Tibial artery (tissue), 4 donors: ENCODE measurements at places on chromosomes 11 and 22.
A peak's percentile ranks its signal among the peaks of the same experiment; 100 is the strongest.

- H3K36me3 ChIP-seq: no peaks in the 10 kb centered on the region
- DNase-seq: no peak
- peaks cover 5% of the 10 kb centered on the region for H3K4me1 ChIP-seq
- H3K27me3 ChIP-seq: peaks cover 1% of the 10 kb centered on the region
These were observed 7.5 kb downstream of the GLB1L3 start for GRCh38 chr11:134283461-134284230.

DNA sequence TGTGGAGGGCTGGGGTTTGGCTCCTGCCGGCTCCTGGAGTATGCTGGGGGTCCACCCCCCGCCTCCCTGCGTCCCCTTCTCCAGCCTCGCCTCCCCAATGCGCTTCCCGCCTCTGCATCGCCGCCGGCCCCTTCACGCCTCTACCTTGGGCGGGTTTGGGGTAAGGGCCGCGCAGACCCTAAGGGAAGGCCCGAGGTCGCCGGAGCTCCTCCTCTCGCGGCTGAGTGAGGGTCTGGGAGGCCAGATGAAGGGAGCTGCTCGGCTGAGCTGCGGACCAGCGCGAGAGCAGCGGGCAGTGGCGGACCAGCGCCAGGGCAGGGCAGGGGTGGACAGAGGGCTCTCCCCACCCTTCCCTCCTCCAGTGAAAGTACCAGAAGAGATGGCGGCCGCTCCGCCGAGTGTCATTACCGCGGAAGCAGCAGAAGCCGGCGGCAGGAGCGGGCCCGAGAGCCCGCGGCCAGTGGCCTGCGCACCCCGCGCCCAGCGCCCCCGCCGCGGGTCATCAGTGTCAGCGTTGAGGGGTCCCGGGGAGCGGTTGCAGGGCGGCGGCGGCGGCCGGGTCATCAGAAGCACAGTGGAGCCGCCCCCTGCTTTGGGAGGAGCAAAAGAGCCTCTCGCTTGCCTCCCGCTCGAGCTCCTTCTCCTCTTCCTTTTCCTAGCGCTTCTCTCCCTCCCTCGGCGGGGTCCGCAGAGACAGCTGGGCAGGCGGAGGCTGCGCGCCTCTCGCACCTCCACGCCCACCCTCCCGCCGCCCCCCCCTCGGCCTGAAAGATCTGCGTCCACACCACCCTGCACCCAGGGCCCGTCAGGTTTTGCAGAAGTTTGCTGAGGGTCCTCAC, 255.6 kb upstream of the CADM1 start:
- H3K27ac ChIP-seq: no peak overlapping the region
- H3K4me1 ChIP-seq: peaks cover 15% of the 10 kb centered on the region
- DNase-seq: no peak
- no peaks in the 10 kb centered on the region for H3K36me3 ChIP-seq
- no peaks in the 10 kb centered on the region for H3K27me3 ChIP-seq

DNA sequence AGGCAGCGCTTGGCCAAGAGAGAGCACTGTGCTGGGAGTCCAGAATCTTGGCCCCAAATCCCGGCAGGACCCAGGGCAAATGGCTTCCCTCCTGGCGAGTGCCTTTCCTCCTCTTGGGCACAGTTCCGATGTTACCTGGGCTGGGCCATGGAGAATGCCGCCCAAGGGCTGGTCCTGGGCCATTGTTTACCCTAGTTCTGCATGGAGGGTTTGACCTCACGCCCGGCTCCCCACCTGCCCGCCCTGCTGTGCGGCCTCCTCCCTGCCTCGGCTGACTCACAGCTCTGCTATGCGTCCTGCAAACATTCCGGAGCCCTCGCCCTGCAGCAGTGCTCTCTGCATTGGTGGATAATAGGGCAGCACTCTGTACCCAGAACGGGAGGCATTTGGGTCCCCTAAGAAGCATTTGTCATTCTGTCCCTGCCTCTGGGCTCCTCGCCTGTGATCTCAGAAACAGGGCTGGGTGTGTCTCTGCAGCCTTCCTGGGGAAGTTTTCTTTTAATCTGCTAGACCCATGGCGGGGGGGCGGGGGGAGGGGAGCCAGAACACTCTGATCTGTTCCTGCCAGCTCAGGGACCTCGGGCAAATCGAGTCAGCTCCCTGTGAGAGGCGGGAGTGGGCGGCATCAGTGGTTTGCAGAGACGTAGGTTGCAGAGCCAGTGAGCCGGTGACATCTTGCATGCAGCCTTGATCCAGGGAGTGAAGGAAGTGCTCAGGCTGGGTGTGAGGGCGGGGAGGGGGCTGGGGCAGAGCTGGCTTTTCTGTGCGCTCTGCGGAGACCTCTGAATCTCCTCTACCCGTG, 32.9 kb upstream of the SMIM38 start:
- H3K27me3 ChIP-seq: no peaks in the 10 kb centered on the region
- H3K27ac ChIP-seq: peak overlapping the region; percentile 18
- H3K4me1 ChIP-seq: peaks cover 40% of the 10 kb centered on the region
- peak; percentile 32 for DNase-seq
- H3K4me3 ChIP-seq: no peak overlapping the region

GRCh38 chr11:1298695-1299492, 10.5 kb downstream of the TOLLIP start:
- H3K4me1 ChIP-seq: peaks cover 53% of the 10 kb centered on the region
- no peak overlapping the region for H3K4me3 ChIP-seq
- H3K27ac ChIP-seq: peak overlapping the region; percentile 40
- no peaks in the 10 kb centered on the region for H3K27me3 ChIP-seq
- peaks cover 31% of the 10 kb centered on the region for H3K36me3 ChIP-seq

- H3K36me3 ChIP-seq: no peaks in the 10 kb centered on the region
- no peak for DNase-seq
- no peaks in the 10 kb centered on the region for H3K4me1 ChIP-seq
- no peak overlapping the region for H3K4me3 ChIP-seq
These were observed 48.1 kb upstream of the TOP3B start for GRCh38 chr22:22030493-22031182.

- H3K27me3 ChIP-seq: no peaks in the 10 kb centered on the region
- H3K4me1 ChIP-seq: no peaks in the 10 kb centered on the region
- no peak overlapping the region for H3K4me3 ChIP-seq
- H3K36me3 ChIP-seq: no peaks in the 10 kb centered on the region
These were observed 71.6 kb upstream of the SHANK2 start for GRCh38 chr11:71323876-71324526.

DNA sequence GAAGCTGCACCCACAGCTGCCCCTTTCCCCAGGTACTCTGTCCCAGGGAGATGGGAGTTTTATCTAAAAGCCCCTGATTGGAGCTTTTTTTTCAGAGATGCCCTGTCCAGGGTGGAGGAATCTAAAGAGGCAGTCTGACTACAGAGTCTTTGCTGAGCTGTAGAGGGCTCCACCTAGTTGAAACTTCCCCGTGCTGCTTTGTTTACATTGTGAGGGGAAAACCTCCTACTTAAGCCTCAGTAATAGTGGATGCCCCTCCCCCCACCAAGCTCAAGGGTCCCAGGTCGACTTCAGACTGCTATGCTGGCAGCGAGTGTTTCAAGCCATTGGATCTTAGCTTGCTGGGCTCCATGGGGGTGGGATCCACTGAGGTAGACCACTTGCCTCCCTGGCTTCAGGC, 470.1 kb upstream of the LARGE1 start:
- no peaks in the 10 kb centered on the region for H3K27me3 ChIP-seq
- H3K36me3 ChIP-seq: no peaks in the 10 kb centered on the region
- H3K27ac ChIP-seq: no peak overlapping the region
- DNase-seq: no peak

- no peak for DNase-seq
- H3K27me3 ChIP-seq: no peaks in the 10 kb centered on the region
- H3K4me3 ChIP-seq: no peak overlapping the region
- H3K4me1 ChIP-seq: no peaks in the 10 kb centered on the region
- H3K36me3 ChIP-seq: no peaks in the 10 kb centered on the region
- H3K27ac ChIP-seq: no peak overlapping the region
These were observed 151.4 kb downstream of the BRD1 start for GRCh38 chr22:49676230-49676629.
